ENCODE measurements at places on chromosomes 3 and 15. TPM values are rescaled to one million over a fixed set of nuclear protein-coding genes. Genes with fewer than 3 reads are reported as not detected.

NUP210 gene
- 75.3 TPM for total RNA-seq

CPN2 gene
- total RNA-seq, result not detected

NR2E3 gene
- total RNA-seq, result 0.35 TPM

GAP43 gene
- total RNA-seq, result not detected

IQCH gene
- 2.1 TPM for total RNA-seq

OR5K2 gene
- total RNA-seq, result not detected

PRR20G gene
- total RNA-seq, result not detected

SAXO2 gene
- total RNA-seq, result 3.7 TPM

SLC22A14 gene
- not detected for total RNA-seq

RSRC1 gene
- total RNA-seq, result 39.5 TPM

A4GNT gene
- not detected for total RNA-seq

STARD5 gene
- 5.9 TPM for total RNA-seq

TTC21A gene
- total RNA-seq, result 1.2 TPM

TERB2 gene
- total RNA-seq, result not detected

WDR76 gene
- 29.0 TPM for total RNA-seq

KCNMB3 gene
- total RNA-seq, result 2.3 TPM

NUDT16 gene
- total RNA-seq, result 7.9 TPM

RGMA gene
- total RNA-seq, result 2.5 TPM

FBXO45 gene
- total RNA-seq, result 20.8 TPM

DNAH12 gene
- not detected for total RNA-seq

RETNLB gene
- total RNA-seq, result not detected

SH3GL3 gene
- 3.6 TPM for total RNA-seq

ITIH1 gene
- not detected for total RNA-seq

SLC12A1 gene
- not detected for total RNA-seq

ATP2B2 gene
- not detected for total RNA-seq

SOX2 gene
- total RNA-seq, result not detected

TNIK gene
- total RNA-seq, result 12.0 TPM

MYL3 gene
- not detected for total RNA-seq

PIF1 gene
- total RNA-seq, result 43.5 TPM

SELENOT gene
- 119 TPM for total RNA-seq

DUOXA2 gene
- total RNA-seq, result not detected

RPP25 gene
- total RNA-seq, result 7.1 TPM

MINAR1 gene
- 0.63 TPM for total RNA-seq

BLM gene
- total RNA-seq, result 10.3 TPM

PIERCE2 gene
- total RNA-seq, result 0.63 TPM

CYP8B1 gene
- not detected for total RNA-seq

CCR2 gene
- total RNA-seq, result not detected

CFAP92 gene
- total RNA-seq, result not detected

CPLX3 gene
- not detected for total RNA-seq

FAM227B gene
- 0.98 TPM for total RNA-seq

TNFSF10 gene
- total RNA-seq, result 1.2 TPM

PTPRG gene
- total RNA-seq, result 0.29 TPM

SCN5A gene
- not detected for total RNA-seq

DCUN1D1 gene
- total RNA-seq, result 39.7 TPM

FRMD5 gene
- total RNA-seq, result 12.2 TPM

APBA2 gene
- total RNA-seq, result 61.7 TPM

BCHE gene
- not detected for total RNA-seq

RPS17 gene
- 2,156 TPM for total RNA-seq

SI gene
- total RNA-seq, result not detected

ALDH1A3 gene
- total RNA-seq, result 5,398 TPM
